HT1080 (cell line): ENCODE measurements at places on chromosomes 3 and 15. TPM values are rescaled to one million over a fixed set of nuclear protein-coding genes. Genes with fewer than 3 reads are reported as not detected.

CKMT1B gene
- total RNA-seq, result 0.20 and 0.27 TPM in 2 replicates

GRCh38 chr3:8767256-8767666 lies 2.2 kb downstream of the OXTR start:
- no peak for DNase-seq

DNA sequence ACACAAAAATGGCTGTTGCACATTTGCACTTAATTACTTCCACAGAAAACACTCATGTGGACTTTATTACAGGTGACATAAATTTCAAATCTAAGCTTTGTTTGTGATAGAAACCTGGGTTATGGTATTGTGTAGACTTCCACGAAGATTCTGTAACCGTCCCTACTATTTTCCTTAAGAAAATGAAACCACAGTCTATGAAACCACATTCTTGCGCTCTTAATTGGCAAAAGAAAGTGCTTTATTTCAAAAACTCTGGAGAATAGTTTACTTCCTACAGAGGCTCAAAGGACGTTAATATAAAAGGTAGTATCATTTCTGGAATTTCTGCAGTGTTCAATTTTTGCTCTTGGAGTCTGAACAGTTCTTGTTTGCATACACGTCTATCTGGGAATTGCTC lies 123.4 kb downstream of the TIGIT start:
- no peak for DNase-seq

PPP1R14D gene
- not detected in 2 replicates for total RNA-seq

GRCh38 chr15:58369261-58369701 lies 62.5 kb upstream of the LIPC start:
- DNase-seq, result peak; percentile 93

DNA sequence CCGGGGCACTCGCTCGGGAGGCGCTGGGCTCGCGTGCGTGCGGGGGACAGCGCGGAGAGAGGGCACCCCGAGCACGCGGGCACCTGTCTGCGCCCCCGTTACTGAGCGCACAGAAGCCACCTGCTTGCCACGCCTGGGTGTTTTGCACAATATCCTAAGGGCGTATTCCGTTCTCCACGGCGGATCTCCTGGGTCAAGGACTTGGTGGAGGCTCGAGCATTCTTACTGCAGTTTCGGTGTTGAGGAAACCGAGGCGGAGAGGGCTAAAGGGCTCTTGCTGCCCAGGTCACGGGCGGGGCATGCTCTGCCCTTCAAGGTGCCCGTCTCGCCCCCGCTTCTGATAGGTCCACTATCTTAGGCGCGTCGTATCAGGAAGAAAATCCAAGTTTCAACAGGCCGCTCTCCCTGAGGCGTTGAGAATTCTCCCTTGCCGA lies 526 bp downstream of the GPD1L start:
- DNase-seq, result no peak

- peak; percentile 91 for DNase-seq
These were observed 54.0 kb downstream of the DUT start for GRCh38 chr15:48385031-48385830.

MEX3B gene
- total RNA-seq, result 1.9 and 2.4 TPM in 2 replicates

FAM43A gene
- total RNA-seq, result 6.1 and 6.6 TPM in 2 replicates

SYNPR gene
- total RNA-seq, result not detected in 2 replicates

GRCh38 chr3:113226491-113226890 lies 15.1 kb downstream of the BOC start:
- no peak for DNase-seq

AP2M1 gene
- total RNA-seq, result 840 and 907 TPM in 2 replicates

GRCh38 chr3:57287205-57287604 lies 5.3 kb downstream of the ASB14 start:
- no peak for DNase-seq

- DNase-seq, result no peak
These were observed 27.9 kb downstream of the GTPBP8 start for GRCh38 chr3:113018536-113019181.

- no peak for DNase-seq
These were observed 27.9 kb upstream of the RTP1 start for GRCh38 chr3:187169231-187169960.

GRCh38 chr15:90030376-90030775 lies 29.3 kb downstream of the ZNF710 start:
- DNase-seq, result no peak

DNA sequence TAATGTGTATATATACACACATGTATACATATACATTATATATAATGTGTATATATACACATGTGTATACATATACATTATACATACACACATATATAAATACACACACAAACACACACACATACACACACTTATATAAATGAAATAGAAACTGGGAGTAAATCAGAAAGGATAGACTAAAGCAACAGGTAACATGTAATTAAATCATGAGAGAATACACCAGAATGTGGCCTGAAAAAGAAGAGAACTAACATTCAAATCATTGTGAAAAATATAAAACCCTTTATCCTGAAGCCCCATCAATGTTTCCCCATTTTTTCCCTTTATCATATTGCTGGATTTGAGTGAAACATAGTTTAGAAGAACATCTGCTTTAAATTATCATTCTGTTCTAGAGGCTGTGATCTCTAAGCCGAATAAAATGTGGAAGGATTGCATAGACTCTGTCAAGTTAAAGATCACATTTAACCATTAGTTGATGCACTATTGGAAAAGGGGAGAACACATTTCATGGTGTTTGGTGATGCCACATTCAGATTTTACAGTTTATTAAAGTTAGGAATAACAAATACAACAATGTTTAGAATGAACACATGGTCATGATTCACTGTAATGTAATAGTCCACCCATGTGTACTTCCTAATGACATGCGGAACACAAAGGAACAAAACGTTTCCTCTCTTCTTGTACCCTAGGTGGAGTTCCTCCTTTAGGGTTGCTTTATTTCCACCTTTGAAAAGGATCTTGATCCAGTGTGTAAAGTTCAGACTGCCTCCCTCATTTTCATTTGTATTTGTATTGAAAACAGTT lies 12.5 kb upstream of the THRB start:
- DNase-seq, result no peak

SCAANT1 gene
- total RNA-seq, result not detected in 2 replicates

DNA sequence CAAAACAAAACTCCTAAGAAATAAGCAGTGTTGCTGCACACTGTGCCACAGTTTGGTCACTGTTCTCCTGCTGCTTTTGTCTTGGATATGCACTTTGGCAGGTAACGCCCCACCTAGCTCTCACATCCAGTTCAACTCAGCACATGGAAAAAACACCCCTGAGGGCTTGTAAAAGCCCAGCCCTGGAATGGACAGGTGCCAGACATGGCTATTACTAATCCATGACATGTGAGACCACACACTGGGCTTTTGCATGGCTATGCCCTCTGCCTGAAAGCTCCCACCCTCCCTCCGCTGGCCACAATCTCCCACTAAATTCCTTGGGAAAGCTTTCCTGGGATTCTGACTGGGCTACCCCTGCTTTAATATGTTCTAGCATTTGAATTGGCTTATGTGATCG lies 24.7 kb upstream of the ZBED2 start:
- peak; percentile 81 for DNase-seq

RYR3 gene
- 0.02 and 0.03 TPM in 2 replicates for total RNA-seq

GRCh38 chr15:91284758-91285466 lies 184.9 kb downstream of the SV2B start:
- peak; percentile 5 for DNase-seq

CADPS gene
- 0.03 and 0.18 TPM in 2 replicates for total RNA-seq

STRA6 gene
- 0.10 TPM in 1 of 2 replicates, not detected in the other for total RNA-seq

DNA sequence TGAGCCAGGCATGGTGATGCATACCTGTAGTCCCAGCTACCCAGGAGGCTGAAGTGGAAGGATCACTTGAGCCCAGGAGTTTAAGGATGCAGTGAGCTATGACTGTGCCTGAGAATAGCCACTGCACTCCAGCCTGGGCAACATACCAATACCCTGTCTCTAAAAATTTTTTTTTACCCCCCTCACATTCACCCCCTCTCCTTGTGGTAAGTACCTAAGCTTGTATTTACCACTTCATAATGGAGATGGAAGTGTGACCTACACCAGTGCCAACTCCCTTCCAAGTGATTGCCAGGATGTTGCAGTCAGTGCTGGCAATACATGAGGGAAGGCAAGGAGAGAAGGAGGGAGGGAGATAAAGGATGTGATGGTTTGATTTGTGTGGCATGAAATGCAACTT lies 84.2 kb downstream of the LRRC28 start:
- no peak for DNase-seq

GRCh38 chr3:94345101-94345500 lies 282.2 kb downstream of the NSUN3 start:
- no peak for DNase-seq

- DNase-seq, result no peak
These were observed 385.8 kb upstream of the CNTN6 start for GRCh38 chr3:707041-707440.

GRCh38 chr15:31228980-31229826 lies 97.4 kb upstream of the KLF13 start:
- DNase-seq, result no peak

ARL14 gene
- 0.68 and 0.87 TPM in 2 replicates for total RNA-seq

- no peak for DNase-seq
These were observed 403.5 kb downstream of the FHIT start for GRCh38 chr3:60847791-60848190.

DNA sequence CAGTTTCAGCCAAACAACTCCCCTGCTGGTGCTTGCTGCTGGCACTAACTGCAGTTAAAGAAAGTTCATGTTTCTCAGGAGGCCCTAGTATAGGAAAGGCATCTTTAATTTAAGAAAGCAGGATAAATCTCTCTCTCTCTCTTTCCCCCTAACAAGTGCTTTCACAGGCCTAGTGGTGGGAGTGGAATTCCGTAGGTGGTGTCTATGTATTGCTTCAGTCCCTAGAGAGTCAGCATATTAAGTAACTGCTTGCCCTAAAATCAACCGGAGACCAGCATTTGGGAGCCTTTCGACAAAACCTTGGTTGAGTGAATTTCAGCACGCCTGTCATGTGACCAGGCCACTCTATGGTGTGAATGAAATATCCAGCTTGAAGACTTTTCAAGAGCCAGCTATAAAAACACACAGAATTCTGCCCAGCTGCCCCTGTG lies 169.2 kb upstream of the TGFBR2 start:
- no peak for DNase-seq

DNA sequence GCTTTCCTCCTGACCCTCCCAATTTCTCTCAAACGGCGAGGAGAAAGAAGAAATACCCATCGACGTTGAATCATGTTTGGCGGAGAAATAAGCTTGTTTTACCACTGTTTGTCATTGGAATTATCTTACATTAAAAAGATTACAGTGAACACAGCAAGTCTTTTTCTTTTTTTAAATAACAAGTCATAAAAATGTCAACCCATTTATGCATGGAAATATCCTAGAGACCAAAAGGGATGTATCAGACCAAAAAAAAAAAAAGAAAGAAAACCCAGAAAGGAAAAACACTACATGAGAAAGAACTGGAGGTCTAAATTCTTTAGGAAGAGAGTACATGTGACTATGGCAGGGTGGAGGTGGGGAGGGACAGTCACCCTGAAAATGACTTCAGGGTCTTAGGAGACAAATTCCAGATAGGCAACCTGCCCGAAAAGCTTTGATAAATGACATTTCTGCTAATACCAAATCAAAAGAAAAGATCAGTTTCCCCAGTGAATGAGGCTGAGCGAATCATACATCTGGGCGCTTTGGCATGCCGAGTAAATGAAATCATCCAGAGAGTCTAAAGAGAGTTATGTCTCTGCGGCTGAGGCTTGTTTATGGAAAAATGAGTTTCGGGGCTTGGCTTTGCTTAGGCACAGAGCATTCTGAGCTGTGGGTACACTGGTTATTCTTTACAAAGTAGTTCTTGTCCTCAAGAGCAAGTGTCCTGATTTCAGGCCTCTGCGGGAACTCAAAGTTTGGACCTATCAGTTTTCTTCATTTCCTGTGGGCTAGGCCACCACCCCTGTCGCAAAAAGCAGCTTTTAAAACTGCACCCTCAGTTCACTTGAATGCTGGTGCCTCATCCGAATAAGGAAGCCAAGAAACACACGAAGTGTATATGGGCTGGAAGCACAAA lies 110.1 kb upstream of the TGFBR2 start:
- no peak for DNase-seq

GRCh38 chr15:62900071-62900802 lies 142.3 kb upstream of the TPM1 start:
- DNase-seq, result no peak

- no peak for DNase-seq
These were observed 75.8 kb downstream of the FAIM start for GRCh38 chr3:138684396-138684795.

CCDC33 gene
- not detected in 2 replicates for total RNA-seq

CCRL2 gene
- total RNA-seq, result 2.6 and 3.7 TPM in 2 replicates

ATP13A4 gene
- not detected in 2 replicates for total RNA-seq

GRCh38 chr3:42612928-42613327 lies 12.4 kb downstream of the NKTR start:
- DNase-seq, result no peak
